NCI-H2107 (cell line): ENCODE measurements at places on chromosomes 13 and 19.

DNA sequence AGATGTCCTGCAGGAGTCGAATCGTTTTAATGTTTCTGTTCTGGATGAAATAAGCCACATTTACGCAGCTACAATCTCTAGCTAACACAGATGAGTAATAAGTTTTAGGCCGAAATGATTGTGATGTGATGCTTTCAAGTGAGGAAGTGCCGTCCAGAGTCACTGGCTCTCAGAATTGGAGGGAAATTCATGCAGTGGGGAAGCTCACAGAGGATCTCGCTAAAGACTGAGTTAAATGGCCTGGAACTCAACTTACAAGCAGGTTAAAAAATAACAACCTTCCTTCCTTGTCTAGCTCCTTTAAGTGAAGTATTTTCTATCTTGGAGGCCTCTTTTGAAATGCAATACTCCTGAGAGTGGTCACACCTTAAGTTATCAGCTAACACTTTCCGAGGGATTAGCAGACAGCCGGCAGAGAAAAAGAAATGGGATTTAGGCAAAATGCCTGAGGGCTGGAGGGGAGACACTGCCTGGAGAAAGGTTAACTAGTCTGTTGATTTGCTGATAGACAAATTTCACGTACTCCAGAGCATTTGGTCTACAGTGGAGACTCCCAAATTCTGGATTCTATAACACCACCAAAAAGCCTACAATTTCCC, 74.2 kb downstream of the IRS2 start:
- no peak for DNase-seq

DNA sequence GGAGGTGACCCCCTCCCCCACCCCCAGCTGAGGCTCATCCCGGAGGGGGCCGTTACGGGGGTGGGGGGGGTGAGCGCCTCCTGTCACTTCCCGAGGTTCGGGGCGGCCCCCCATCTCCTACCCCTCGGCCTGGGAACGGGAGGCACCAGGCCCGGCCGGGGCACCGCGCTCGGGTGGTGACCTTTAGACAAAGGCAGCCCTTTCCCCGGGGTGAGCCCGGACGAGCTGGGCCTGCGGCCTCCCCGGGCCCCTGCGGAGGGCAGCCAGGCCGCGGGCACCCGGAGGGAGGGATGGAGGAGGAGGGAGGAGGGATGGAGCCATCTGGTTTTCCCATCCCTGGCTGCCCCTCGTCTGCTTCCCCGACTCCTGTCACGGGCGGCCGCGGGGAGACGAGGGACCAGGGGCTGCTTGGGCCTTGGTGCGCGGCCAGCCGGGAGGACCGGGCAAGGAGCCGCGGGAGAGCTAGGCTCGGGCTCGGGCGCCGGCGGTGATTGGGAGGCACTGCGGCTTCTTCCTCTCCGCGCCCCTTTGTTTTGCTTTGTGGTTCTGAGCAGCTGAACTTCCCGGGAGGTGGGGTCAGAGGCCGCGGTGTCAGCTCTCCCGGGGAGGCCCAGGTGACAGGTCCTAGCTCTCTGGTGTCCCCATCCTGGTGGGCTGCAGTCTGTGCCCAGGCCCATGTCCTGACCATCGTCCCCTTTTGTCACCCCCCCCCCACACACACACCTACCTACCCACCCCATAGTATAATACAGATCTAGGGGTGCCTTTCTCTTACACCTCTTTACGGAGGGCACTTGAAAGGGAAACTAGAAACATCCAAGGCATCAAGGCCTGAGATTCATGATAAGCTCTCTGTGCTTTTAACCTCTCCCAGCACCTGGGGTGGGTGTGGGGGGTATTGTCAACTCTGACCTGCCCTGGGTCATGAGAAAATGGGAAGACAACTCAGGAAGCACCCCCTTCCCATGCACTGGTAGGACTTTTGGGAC, 1.3 kb downstream of the BICRA start:
- no peak for DNase-seq

DNA sequence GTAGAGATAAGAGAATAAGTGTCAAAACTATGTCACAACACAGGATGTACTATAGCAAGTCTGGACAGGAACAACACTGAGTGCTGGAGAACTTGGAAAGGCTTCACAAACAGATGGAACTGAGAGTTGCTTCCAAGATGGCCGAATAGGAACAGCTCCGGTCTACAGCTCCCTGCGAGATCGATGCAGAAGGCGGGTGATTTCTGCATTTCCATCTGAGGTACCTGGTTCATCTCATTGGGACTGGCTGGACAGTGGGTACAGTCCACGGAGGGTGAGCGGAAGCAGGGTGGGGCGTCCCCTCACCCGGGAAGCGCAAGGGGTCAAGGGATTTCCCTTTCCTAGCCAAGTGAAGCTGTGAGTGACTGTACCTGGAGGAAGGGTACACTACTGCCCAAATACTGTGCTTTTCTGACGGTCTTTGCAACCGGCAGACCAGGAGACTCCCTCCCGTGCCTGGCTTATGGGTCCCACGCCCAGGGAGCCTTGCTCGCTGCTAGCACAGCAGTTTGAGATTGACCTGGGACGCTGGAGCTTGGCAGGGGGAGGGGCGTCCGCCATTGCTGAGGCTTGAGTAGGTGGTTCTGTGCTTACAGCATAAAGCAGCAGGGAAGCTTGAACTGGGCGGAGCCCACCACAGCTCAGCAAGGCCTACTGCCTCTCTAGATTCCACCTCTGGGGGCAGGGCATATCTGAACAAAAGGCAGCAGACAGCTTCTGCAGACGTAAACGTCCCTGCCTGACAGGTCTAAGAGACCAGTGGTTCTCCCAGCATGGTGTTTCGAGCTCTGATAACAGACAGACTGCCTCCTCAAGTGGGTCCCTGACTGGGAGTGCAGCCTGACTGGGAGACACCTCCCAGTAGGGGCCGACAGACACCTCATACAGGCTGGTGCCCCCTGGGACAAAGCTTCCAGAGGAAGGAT, 46.0 kb downstream of the USP12 start:
- DNase-seq = no peak

DNA sequence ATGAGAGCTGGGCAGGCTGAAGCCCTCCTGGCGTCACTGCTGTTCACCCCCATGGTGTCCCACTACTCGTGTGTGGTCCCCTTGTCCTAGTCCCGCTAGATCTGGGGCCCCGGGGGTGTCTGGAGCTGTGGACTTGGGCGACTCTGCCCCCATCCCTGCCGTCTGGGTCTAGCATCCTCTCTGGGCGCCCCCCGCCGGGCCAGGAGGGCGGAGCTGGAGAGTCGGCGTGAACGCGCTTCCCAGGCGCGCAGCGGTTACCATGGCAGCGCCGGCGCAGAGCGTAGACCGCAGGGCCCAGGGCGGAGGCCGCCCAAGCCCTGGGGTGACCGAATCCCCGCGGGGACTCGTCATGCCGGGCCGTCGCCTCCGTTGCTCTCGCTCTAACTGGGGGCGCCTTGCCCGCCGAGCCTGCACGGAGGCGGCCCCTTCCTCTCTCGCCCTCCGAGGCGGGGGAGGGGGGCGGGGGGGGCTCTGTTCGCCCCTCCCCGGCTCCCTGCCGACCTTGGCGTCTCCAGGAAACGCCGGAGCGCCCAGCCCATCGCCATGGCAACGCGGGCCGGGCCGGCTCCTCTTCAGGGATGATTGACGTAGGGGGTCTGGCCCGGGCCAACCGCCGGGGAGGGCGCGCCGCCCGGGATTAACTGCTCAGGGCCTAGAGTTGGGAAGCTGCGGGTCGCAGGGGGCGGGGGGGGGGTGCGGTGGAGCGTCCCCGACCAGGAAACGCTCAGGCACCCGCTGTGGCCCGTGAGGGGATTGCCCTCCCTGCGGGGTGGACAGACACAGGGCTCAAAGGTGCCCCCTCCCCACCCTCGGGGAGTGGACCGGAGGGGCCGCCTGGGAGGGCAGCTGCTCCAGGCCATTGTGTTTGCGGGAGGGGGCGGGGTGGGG, 8.9 kb downstream of the ISYNA1 start:
- DNase-seq = peak; percentile 85

- no peak for DNase-seq
These were observed 1.7 kb downstream of the PRKCG start for GRCh38 chr19:53883741-53884140.

- no peak for DNase-seq
These were observed 4.4 kb downstream of the WDR18 start for GRCh38 chr19:988510-988909.

- DNase-seq = no peak
These were observed 1.6 kb downstream of the CYSLTR2 start for GRCh38 chr13:48655291-48655690.
